ENCODE measurements at places on chromosomes 16 and 17.
A peak's percentile ranks its signal among the peaks of the same experiment; 100 is the strongest.

DNA sequence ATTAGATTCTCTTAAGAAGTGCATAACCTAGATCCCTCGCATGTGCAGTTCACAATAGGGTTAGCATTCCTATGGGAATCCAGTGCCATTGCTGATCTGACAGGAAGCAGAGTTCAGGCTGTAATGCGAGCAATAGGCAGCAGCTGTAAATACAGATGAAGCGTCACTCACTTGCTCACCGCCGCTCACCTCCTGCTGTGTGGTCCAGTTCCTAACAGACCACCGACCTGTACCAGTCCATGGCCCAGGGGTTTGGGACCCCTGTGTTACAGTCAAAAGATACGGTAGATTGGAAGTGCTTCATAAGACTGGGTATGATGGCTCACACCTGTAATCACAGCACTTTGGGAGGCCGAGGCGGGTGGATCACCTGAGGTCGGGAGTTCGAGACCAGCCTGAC is 2.8 kb downstream of the STAT5A start:
- no peak for DNase-seq

- no peak for DNase-seq
Measured at GRCh38 chr17:60151355-60151754, 1.6 kb downstream of the CA4 start.

GRCh38 chr17:40984226-40984625 is at the start of gene KRT40:
Gene KRT40 (minus strand): TSS chr17:40984326. CDS start chr17:40984273, 53 bp downstream.
- DNase-seq = no peak

GRCh38 chr17:50318501-50319285 is 27.2 kb upstream of the XYLT2 start:
- DNase-seq = no peak

DNA sequence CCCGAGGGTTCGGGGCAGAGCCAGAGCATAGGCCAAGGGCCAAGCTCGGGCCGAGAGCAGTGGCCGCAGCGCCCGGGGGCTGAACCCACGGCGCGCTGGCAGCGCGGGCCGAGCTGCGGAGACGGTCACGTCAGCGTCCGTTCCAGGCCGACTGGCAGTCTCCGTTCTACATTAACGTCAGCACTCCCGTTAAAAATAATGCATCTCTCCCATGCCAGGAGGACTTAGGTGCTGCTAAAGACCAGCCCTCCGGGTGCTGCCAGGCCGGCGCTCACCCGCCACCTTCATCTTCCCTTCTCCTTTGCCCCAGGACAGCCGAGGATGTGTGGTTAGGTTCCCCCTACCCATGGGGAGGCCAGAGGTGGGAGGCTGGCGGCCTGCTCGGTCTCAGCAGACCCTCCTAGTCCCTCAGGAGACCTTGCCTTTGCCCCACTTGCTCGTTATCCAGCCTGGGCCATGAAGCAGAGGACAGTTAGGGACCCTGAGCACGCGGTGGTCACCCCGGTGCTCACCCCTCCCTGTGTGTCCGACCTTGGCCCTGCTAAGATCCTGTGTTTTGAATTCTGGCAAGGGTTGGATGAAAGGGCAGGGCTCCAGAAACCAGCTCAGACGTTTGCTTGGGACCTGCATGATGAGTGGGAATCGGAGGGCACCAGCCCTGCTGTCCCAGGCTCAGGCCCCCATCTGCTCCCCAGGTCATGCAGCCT is 572 bp downstream of the MPG start:
- no peak for DNase-seq

DNA sequence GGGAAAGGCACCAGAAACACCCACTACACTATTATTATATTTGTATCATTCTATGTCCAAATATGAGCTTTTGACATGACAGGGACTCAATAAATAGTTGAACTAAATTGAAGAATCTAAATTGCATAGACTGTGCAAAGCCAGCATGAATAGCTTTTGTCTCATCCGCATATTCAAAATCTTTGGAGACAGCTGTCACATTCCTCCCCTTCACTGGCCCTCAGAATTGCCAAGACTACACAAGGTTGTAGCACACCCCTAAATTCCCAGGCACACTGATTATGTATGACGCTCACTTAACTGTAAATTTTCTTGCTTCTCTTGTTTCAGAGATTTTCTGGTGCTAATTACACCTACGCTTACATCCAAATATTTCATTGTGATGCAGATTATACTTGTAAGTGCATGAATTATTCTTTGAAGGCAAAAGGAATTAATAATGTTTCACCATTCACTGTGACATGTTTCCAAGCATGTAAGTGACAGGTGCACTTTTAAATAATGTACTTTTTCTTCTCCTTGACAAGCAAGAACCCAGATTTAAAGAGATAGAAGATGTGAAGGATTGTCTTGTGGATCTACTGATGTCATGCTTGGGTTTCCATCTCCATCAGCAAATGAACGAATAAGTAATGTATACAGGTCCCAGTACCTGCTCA is 47.5 kb downstream of the CA10 start:
- no peak for DNase-seq

DNA sequence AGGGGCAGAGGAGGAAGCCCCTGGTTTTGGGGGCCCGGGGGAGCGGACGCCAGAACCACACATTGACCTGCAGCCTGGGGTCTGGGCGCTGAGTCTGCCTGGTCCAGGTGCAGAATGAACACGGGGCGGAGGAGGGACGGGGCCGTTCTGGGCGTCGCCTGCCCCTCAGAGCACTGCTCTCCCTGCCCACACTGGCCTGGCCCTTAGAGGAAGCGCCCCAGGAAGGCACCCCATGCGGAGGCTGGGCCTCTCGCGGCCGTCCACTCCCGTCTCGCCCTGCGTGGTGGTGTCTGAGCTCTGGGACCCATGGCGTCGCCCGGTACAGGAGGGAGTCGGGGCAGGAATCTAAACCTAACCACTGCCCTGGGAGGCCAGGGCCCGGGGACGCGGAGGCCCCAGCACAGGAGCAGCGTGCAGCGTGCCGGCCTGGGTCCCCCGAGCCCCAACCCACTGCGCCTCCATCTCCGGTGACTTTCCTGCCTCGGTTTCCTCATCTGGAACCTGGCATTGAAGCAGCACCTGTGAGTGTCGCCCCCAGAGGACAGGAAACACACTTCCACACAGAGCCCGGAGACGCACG is 4.3 kb downstream of the TPSD1 start:
- DNase-seq = no peak

- DNase-seq = no peak
Measured at GRCh38 chr16:89862732-89863131, 10.7 kb upstream of the TCF25 start.

DNA sequence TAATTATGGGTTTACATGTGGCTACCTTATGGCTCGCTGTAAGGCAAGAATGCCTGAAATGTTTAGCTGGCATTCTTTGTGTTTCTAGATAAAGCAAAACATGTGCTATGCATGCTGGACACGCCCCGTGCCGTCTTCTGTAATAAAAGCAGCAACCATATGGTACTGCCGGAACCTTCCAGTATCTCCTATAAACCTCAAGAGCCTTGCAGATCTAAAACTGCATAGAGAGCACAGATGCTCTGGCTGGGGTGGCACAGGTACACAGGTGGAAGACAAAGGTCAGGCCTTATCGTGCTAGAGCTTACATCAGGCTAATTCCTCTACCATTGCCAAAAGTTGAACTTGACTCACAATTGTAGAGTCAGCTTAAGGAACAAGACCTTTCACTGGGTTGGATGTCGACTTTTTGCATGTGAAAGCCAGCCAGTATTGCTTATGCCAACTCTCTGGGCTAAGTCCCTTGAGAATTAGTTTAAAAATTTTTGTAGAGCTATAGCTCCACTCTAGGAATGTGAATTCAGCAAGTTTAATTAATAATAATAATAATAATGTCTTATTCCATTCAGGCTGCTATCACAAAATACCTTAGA is 187.4 kb upstream of the CACNG5 start:
- no peak for DNase-seq

- DNase-seq = no peak
Measured at GRCh38 chr16:67965668-67966548, 2.5 kb downstream of the SLC12A4 start.

DNA sequence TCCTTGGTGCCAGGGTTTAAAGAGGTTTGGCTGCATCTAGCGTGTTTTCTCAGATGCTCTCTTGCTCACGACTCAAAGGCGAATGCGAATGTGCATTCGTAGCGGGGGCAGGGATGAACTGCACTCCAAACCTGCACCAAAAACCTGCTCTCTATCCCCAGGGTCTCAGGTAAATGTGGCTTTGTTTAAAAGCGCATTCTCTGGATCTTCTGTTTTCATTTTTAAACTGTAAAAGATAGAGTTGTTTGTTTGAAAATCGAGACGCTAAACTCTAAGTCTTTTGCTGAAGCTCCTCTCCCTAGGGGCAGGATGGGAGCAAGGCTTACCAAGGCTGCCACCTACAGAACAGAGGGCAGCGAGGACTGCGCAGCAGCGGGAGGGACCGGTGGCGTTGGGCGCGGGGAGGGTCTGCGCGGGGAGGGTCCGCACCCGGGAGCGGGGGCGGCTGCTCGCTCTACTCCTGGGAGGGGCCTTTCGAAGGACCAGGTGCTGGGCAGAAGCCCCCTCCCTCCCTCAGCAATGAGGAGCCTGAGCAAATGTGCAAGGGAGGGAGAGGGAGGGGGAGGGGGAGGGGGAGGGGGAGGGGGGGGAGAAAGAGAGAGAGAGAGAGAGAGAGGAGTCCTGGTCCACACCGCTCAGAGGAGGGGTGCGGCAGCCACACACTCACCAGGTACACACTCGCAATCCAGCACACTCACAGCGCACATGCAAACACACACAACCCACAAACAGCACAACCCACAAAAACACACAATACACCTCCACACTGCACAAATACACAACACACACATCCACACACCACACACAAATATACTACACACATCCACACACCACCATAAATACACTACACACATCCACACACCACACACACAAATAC is 142.8 kb downstream of the GRIN2A start:
- DNase-seq = peak; percentile 75

DNA sequence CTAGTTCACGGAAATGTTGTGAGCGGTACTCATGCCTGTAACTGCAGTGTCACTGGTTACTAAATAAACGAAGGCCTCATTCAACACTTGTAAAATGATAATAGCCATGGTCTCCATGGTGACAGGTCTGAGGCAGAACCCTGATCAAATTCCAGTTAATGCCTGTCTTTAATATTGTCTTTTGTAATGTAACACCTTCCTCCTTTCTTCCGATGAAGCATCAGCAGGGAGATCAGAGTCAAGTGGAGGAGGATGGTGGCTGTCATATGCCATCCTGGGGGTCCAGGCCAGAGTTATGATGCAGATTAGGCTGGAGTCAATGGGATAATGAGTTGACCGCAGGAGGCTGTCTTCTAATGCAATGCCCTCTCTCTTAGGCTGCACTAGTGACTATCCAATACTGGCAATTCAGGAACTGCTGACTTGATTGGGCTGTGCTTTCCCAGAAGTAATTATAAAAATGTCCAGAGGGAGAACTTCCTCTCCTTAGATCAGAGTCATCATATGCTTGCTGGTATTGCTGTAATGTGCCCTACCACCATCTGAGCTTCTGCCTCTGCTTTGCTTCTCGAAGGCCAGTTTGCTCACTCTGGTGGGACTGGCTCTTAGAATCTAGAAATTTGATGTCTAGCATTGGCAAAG is 419.1 kb downstream of the CA10 start:
- DNase-seq = no peak

GRCh38 chr17:18267366-18267765 is 6.9 kb downstream of the MIEF2 start:
- DNase-seq = no peak

GRCh38 chr17:61583242-61583641 is 7.8 kb downstream of the NACA2 start:
- DNase-seq = no peak

DNA sequence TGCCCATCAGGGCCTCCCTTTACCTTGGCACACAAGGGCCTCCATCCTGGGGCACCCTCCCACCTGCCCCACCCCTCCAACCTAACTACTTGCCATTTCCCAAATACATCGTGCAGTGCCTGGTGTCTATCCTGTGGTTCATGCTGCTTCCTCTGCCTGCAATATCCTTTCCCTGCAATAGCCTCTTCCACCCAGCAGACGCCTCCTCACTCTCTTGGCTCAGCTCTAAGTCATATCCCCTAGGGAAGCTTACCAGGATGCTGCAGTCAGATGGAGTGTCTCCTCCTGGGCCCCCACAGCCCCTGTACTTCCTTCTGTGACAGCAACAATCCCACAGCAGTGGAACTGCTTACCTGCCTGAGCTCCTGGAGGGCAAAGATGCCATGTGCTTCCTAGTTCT is 36.7 kb downstream of the CCDC182 start:
- no peak for DNase-seq

DNA sequence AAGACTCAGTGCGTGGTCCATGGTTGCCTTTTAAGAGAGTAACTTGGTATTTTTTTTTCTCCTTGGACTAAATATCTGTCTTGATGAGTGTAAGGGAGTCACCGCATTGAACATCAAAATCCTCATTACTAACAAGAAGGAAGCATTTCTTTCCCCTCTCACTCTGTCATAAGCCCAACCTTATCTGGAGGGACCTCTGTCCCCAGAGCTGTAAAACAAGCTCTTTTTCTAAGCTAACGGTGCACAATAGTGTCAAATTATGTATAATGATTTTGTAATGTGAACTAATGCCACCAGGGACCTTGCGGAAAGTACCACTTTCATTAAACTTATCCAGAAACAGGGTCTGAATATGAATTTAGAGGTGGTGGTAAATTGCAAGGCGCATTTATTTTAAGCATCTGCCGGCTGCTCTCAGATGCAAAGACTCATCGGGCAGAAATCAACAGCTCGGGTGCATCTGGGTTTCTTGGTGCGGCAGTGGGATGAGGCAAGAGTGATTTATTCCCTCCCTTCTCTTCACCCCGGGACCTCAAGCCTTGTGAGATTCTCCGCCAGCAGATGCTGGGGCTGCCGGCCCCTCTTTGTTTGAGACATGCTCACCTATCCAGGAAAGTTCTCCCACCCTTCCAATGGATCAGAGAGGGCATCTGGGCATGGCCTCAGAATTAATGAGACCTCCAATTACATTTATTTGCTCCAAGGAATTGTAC is 95.2 kb upstream of the IRX3 start:
- no peak for DNase-seq

DNA sequence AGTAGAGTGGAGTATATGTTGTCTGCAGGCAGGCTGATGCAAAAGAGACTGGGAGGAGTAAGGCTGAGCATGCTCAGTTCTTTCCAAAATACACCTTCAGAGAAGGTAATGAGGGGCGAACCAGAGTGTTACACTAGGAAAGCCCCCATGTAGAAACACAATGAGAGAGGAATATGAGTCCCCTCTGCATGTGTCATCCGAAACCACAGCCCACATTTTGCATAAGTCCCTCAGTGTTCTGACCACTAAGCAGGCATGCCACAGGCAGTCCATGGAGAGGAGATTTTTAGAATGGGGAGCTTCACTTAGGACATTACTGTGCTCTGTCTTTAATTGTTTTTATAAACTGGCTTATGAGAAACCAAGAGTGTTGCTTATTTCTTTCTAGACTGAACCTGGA is 32.0 kb downstream of the SLC6A2 start:
- DNase-seq = no peak

- DNase-seq = no peak
Measured at GRCh38 chr17:77245162-77245926, 104.6 kb downstream of the SEC14L1 start.
